HL-60 (cell line): ENCODE measurements at places on chromosomes 2 and 18.
A peak's percentile ranks its signal among the peaks of the same experiment; 100 is the strongest.

- no peak for DNase-seq
These were observed 22.7 kb upstream of the NFATC1 start for GRCh38 chr18:79372991-79373390.

DNA sequence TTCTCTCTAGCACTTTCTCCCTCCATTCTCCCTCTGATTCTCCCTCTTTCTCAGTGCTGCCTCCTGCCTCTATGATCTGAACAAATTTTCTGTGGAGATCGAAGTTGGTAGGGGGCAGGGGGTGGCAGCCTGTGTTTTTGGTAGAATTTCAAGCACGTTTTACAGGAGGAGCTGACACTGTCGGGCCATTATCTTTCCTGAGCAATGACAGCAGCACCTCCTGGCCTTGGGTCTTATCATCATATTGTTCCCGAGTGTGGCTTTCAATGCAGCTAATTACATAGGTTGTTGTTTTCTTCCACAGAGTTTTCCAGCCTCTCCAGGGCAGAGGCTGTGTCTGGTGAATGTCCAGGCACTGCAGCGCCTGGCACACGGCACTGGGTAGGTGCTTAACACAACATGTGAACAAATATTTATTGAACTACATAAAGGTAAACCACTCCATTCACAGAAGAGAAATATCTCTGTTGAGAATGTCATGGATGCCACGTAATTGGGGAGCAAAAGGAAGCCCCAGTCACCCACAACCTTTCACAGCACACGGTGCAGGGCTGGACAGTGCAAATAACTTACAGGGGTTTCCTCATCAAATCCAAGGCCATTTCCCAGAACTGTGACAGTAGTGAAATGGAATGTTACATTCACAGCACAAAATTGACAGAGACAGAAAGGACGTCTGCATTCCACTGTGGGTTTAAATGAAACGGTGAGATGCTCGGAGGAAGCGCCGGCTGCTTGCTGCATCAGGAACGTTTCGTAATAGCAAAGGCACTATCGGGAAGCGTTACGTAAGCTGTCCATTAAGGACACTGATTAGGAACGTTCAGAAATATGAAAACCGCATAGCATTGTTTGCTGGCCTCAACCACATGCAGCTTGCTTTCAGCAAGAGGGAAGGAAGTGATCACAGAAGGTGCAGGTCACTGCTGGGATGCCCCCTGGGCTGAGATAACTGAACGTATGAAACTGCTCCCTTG, 6.5 kb upstream of the KCNG2 start:
- peak; percentile 100 for DNase-seq

DNA sequence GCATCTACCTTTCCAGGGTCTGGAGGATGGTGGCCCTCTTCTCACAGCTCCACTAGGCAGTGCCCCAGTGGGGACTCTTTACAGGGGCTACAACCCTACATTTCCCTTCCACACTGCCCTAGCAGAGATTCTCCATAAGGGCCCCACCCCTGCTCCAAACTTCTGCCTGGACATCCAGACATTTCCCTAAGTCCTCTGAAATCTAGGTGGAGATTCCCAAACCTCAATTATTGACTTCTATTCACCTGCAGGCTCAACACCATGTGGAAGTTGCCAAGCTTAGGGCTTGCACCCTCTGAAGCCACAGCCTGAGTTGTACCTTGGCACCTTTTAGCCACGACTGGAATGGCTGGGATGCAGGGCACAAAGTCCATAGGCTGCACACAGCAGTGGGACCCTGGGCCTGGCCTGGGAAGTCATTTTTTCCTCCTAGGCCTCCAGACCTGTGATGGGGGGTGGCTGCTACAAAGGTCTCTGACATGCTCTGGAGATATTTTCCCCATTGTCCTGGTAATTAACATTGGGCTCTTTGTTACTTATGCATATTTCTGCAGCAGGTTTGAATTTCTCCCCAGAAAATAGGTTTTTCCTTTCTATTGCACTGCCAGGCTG, 53.7 kb upstream of the ST3GAL5 start:
- DNase-seq: no peak

DNA sequence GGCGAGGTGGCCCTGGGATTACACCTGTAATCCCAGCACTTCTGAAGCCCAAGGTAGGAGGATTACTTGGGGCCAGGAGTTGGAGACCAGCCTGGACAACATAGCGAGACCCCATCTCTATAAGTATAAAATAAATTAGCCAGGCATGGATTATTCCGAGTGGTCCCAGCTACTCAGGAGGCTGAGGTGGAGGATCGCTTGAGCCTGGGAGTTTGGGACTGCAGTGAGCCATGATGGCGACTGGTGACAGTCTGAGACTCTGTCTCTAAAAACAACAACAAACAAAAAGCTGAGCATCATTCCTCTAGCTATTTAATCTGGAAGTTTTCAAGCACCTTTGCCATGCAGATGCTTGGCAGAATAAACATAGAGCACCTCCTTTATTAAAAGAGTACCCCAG, 21.8 kb upstream of the FAHD2A start:
- DNase-seq: no peak

DNA sequence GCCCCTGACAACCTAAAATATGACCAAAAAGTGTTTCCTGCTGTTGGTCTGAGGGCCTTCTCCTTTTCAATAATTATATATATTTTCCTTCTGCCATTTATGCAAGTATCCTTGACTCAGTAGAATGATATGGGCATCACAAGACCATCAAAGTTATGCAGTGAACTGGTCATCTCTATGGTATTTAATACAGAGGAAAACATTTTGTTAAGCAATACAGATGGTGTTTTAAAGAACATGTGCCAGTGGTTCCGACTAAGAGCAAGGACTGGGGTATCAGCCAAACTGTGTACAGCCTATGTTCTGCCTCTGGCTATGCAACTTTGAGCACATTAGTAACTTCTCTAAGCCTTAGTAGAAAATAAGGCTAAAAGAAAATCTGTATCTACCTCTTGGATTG, 179.0 kb downstream of the TRABD2A start:
- DNase-seq: no peak

DNA sequence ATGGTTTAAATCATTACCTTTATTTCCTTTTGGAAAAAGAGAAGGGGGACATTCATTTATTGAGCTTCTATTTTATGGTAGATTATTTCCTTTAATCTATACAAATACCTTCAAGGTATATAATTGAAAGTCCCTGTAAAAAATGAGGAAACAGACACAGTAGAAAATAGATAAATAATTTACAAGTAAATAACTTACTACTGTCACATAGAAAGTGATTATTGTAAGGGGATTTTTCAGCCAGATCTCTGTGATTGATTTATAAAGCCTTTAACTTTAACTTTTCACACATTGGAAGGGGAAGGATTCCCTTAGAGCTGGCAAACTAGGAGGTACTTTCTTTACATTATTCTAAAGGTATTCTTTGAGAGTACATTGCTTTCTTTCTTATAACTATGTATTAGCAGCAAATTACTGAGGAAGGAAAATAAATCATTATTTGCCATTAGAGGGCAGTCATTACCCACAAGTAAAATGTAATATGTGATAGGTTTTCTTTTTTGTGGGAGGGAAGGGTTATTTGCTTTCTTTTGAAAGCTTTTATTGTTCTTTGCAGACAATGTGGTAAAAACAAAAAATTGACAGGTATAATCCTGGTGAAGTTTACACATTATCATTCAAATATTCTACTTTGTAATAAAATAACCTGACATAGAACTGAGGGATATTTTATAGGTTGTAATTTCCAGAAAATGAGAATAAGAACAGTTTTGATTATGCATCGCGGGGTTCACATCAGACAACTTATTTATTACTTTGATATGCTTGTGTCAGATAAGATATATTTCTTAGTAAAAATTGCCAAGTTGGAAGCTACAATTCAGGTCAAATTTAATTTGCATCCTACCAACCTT, 24.8 kb upstream of the RPE start:
- DNase-seq: no peak

DNA sequence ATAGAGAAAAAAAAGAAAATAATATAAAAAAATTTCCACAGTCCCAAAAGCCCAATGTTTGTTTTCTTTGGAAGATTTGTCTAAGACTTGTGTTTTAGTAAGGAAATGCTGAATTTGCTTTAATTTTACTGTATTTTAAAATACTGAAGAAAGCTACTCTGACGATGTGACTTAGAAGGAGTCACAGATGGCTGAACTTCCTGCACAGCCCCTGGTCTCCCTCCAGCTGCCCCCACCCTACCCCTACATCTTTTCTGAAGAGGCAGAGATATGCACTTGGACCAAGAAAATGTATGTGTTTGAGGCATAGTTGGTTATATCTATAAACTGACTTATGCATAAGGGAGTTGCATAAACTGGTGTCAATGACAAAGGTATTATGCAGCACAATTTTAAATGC, 172.3 kb downstream of the CDH2 start:
- no peak for DNase-seq

DNA sequence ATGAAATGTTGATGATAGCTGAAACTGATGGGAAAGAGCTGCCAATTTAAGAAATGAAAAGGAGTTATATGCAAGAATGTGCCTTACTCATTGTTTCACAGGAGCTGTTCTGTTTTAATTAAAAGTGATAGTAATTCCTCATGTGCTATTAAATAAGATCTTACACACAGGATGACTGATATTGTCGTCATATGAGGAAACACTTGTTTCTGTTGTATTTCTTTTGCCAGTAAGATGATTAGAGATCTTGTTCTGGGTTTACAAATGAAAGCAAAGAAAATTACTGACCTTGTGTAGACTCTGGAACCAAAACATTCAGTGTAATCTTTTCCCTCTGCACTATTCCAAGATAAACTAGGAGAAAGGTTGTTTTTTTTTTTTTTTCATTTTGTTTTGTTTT, 123.6 kb downstream of the MAP3K20 start:
- no peak for DNase-seq

- no peak for DNase-seq
These were observed 151.1 kb upstream of the RIOK3 start for GRCh38 chr18:23301972-23302371.

GRCh38 chr2:287471-287885, 413 bp downstream of the ALKAL2 start:
- DNase-seq: no peak

DNA sequence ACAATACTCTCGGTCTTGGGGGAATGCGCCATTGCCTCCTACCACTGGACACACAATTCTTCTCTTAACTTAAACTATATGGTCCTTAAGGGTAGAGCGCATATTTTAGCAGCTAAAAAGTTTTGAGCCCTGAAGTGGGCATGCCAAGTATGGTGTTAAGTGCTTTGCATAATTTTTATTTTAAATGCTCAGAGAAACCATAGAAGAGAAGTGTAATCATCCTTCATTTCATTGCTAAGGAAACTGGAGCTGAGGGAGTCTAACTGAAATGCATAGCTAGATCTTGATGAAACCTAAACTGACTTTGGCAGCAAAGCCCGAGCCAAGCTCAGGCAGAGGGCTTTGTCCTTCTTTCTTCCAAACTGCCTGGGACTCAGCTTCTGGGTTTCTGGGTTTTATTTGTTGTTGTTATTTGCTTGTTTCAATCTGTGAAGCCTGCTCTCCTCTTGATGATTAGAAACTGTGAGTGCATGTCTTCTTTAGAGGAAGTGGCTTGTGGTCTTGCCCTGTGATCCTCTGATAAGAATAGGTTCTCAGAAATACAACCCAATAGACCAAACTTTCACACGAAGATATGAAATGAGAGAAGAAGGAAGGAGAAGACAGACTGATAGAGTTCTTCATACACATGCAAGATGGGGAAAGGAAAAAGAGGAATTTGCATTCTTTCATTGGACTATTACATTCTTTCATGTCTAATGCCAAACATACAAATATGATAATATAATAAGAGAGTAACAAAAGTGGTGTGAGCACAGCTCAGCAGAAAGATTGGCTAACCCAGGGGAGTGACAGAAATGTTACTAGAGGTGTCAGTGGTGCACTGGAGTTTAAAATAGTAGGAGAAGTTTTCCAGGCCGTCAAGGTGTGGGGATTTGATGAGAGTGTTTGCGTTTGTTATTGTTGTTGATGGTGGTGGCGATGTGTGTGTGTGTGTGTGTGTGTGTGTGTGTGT, 7.5 kb upstream of the RNF144A start:
- no peak for DNase-seq

- no peak for DNase-seq
These were observed 88.5 kb upstream of the RANBP2 start for GRCh38 chr2:108630567-108631405.

DNA sequence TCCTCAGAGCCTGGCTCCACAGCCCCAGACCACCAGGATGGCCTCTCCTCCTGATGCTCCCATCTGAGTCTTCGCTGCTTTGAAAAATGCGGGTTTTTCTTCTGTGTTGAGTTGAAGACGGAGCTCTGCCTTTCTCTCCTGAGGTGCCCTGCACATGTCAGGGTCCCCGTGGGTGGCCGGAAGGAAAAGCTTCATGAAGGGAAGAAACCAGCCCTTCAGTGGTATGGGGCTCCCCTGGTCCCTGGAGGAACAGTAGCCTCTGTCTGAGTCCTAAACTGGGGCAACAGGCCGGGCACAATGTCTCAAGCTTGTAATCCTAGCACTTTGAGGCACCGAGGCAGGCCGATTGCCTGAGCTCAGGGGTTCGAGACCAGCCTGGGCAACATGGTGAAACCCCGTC, 54.7 kb upstream of the CAB39 start:
- DNase-seq: no peak

DNA sequence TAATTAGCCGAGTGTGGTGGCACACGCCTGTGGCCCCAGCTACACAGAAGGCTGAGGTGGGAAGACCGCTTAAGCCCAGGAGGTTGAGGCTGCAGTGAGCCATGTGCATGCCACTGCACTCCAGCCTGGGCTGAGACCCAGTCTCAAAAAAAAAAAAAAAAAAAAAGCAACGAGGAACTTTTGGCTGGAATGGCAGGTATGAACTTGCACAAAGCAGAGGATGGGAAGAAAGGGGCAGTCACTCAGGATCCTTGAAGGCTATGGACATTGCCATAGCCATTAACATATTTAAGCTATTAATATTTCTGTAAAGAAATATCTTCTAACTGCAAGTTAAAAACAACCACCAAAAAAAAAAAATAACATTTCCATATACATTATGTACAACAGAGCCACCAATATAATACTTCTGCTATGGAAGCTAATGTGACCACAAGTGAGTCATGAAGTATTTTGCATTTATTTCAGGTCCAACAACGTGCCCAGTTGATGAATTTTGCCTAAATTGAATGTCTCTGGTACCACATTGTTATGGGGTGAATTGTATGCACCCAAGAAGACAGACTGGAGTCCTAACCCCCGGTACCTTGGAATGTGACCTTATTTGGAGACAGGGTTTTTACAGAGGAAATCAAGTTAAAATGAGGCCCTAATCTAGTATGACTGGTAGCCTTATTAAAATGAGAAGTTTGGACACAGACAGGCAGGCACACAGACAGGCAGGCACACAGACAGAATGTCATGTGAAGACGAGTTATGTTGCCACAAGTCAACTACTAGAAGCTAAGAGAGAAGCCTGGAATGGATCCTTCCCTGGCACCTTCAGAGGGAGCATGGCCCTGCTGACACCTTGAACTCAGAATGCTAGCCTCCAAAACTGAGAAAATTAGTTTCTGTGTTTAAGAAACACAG, 102.8 kb downstream of the RBMS1 start:
- no peak for DNase-seq

- DNase-seq: no peak
These were observed 35.4 kb downstream of the MC2R start for GRCh38 chr18:13879937-13880336.
